ENCODE measurements at places on chromosomes 5 and 9. TPM values are rescaled to one million over a fixed set of nuclear protein-coding genes. Genes with fewer than 3 reads are reported as not detected.

The SLC6A18 gene
- not detected for total RNA-seq

DNA sequence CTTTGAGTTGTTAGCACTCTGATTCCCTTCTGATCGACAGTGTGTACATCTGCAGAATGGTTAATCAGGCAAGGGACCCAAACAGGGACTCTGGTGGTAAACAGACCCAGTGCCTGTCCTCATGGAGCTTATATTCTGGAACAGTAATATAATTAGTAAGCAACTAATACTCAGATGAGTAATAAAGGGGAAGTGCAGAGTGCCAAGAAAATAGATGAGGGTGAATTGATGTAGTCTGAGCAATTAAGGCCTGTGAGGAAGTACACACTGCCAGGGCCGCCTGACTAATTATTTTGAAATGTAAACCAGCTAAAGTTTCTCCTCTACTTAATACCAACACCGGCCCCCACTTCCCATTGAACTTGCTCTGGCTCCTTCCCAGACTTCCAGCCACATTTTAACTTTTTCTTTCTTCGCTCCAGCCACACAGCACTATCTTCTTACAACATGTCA lies 4.2 kb downstream of the DHX29 start:
- peak; percentile 21 for DNase-seq

The ANKRD31 gene
- total RNA-seq = 0.21 TPM

GRCh38 chr9:94085062-94085639 lies 887 bp downstream of the PTPDC1 start:
- peak; percentile 43 for DNase-seq

DNA sequence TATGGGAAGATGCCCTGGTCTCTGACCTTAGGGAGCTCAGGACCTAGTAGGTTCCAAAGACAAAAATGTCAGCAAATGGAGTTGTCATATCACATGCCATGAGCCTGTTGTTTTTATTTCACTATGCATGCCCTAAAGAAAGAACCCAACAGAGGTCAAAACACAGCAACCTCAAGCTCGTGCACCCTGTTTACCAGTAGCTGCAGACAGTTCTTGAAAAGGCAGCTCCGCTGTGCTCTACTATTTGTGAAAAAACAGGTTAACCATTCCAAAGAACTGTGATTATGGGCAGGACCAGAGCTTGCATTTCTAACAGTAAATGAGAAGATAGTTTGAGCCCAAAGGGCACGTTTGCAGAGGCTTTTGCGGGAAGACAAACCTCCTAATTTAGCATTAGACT lies 22.8 kb downstream of the ITK start:
- DNase-seq = no peak

DNA sequence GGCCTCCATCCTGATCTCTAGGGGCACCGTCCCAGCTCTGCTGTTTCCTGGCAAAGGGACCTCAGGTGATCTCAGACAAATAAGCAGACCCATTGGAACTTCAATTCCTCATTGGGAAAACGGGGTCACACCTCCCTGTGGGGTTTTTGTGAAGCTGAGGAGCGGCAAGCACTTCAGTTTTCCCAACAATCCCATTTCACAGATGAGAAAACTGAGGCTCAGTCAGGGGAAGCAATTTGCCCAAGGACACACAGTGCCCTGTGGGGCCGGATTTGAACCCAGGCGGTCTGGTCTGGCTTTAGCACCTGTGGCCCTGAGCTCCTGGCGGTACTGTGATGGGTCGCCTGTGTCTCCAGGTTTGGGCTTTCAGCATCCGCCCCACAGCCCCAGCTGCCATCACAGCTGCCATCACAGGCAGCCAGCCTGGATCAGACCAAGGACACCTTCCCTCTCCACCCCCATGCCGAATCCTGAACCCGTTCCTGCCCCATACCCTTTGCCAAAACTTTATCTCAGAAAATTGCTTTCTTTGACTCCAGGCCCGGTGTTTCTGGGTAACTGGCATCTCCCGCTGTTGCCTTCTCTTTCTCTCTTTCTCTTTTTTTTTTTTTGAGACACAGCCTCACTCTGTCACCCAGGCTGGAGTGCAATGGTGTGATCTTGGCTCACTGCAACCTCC lies 26.4 kb downstream of the NCS1 start:
- no peak for DNase-seq

The ACTBL2 gene
- total RNA-seq = 1.5 TPM

The FBLL1 gene
- 0.84 TPM for total RNA-seq

DNA sequence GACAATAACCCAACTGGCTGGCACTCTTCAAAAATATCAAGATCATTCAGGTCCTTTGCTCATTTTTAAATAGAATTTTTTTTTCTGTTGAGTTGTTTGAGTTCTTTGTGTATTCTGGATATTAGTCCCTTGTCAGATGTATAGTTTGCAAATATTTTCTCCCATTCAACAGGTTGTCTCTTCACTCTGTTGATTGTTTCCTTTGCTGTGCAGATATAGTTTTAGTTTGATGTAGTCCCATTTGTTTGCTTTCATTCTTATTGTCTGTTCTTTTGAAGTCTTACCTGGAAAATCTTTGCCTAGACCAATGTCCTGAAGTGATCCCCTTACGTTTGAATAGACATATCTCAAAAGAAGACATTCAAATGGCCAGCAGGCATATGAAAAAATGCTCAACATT lies 22.8 kb downstream of the PTTG1 start:
- no peak for DNase-seq

DNA sequence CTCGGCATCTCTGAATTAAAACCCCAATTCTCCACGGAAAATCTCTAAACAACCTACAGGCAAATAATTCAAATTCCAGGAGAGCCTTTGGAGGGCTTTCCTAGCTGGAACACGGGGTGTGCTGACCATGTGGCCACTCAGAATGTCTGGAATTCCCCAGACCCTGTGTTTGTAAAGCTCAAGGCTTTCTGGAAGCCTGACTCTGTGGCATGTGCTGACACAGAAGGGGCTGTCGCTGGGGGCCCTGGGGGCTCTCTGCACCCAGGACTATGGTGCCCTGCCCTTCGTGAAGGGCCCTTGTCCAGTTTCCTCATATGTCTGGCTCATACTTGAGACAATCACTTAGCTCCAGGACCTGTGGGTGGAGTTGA lies 29.0 kb upstream of the BOD1 start:
- DNase-seq = peak; percentile 35

- DNase-seq = peak; percentile 5
Observed at GRCh38 chr9:134226221-134226930, 62.0 kb upstream of the RNU6ATAC start.

The PRR16 gene
- total RNA-seq = 1.0 TPM

- DNase-seq = no peak
Observed at GRCh38 chr9:111955048-111955447, 58.4 kb downstream of the UGCG start.

GRCh38 chr5:68046445-68046844 lies 169.1 kb upstream of the PIK3R1 start:
- peak; percentile 96 for DNase-seq

DNA sequence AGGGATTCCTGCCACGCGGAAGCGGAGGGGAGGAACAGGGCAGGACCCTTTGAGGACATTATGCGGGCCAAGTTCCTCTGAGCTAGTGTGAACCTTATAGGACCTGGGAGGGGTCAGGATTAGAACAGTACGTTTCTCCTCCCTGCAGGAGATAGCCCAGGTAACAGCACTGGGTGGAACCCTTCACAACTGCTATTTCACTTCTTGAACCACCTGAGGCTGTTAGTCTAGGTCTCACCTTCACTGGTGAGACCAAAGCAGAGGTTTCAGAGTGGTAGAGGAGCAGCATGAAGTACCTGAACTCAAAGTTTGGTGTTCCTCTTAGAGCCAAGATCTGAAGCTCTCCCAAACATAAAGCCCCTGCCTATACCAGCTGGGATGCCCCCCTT lies 832 bp downstream of the EIF4EBP3 start:
- DNase-seq = no peak

- DNase-seq = no peak
Observed at GRCh38 chr5:77210091-77210963, at the start of gene PDE8B. Gene PDE8B, plus strand, starts transcription at chr5:77210680. Its CDS starts 246 bp downstream, at chr5:77210926.

GRCh38 chr5:173296737-173297676 lies 31.2 kb downstream of the STC2 start:
- DNase-seq = no peak

DNA sequence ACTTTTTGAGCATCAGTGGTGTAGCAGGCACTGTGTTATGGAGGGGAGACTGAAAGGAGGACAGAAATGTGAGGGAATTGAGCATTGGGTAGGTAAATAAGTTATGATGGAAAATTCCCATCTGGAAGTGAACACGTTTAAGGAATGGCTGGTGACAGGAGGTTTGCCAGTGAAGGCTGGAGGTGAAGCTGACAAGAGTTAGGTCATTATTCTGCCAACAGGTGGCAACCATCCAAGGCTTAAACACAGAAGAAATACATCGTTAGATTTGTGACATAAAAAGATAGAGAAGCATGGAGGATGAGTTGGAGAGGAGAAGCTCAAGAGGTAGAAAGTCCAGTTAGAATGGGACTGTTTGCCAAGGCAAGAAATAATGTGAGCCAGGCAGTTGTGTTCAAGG lies 455.3 kb upstream of the SGCD start:
- DNase-seq = no peak

DNA sequence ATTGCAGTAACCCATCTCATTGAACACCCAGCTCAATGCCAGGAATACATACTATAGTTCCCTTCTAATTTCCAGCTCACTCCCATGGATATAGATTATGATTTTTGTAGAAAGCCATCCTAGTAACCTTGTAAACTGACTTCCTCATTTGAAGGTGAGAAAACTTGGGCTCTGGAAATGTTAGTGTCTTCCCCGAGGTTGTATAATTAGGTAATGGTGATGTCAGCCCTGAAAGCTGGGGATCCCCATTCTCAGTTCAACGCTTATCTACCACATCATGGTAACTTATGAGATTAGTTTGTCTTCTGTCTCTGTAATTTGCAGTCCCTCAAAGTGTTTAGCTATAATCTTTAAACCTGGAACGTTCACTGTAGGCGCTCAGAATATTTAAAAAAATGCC lies 34.6 kb upstream of the PTCH1 start:
- no peak for DNase-seq

The NUTM2F gene
- not detected for total RNA-seq

DNA sequence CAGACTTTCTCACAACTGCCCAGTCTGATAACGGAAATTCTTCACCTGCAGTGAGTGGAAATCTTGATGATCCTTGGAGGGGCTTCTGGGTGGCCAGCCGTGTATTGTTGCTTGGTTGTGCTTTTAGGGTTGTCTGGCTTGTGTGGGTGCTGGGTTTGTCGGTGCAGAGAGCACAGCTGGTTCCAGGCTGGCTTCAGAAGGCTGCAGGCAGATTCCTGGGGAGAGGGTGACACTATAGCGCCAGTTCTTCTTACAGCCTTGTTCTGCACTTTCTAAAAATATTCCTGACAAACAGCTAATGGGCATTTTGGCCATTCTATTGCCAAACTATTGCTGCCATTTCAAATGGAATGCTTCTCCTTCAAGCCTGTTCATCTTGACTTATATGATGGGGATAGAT lies 99.3 kb downstream of the PDZD2 start:
- DNase-seq = no peak

The STK32A gene
- total RNA-seq = 2.9 TPM

The VLDLR gene
- total RNA-seq = 28.5 TPM

DNA sequence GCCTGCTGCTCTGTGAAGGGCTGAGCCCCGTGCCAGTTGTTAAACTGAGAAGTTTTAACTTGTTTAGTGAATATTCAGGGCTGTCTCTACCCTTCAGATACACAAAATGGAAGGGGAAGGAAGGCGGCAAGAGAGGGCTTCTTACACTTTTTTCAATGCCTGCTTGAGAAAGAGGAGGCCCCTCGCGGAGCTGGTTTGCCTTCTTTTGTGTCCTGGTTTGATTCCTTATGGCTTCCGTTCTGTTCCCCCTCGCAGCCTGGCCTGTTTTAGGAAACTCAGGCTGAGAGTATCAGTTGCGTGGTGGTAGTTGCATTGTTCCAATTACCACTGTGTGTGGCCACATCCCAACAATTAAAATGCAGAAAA lies 1.0 kb downstream of the FAM53C start:
- DNase-seq = no peak

- DNase-seq = no peak
Observed at GRCh38 chr9:95719354-95719753, 156.1 kb upstream of the ERCC6L2 start.

DNA sequence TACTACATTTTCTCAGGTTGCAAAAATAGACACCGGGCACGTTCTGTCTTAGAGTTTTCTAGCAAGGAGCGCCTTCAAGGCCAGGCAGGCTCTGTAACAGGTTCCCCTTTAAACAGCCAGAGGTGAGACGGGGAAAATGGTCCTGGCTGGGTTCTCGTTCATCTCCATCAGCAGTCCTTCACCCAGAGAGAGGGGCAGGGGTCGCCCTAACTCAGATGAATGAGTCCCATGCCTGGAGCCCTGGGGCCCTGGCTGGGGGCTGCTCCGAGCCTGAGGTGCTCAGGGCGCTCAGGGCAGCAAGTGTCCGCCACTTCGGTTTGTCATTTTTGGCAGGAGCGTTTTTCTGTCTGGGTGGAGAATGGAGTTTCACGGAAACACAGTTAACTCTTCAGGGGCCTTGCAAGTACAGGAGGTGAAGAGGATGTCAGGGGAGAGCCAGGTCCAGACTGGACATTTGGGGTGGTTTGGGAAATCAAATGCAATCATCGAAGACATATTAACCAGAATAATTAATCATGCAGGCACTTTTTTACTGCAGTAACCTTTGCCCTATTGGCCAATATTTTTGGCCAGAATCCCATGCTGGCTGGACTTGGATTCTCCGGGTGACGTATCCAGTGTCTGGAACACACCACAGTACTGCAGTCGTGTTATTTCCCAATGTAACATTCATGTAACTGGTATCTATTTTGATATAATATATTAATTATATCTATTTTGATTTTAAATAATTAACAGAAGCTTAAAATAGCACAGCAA lies 2.9 kb downstream of the NTNG2 start:
- no peak for DNase-seq

The SPATA31E1 gene
- not detected for total RNA-seq

- DNase-seq = no peak
Observed at GRCh38 chr5:170861917-170862766, at the start of gene RANBP17. Gene RANBP17, plus strand, starts transcription at chr5:170862018.

The TOPORS gene
- total RNA-seq = 15.4 TPM

GRCh38 chr5:61941637-61942036 lies 364.4 kb upstream of the KIF2A start:
- no peak for DNase-seq

The GARNL3 gene
- 2.7 TPM for total RNA-seq

- peak; percentile 4 for DNase-seq
Observed at GRCh38 chr5:159339460-159339859, 9.2 kb upstream of the IL12B start.

The FAT2 gene
- 0.58 TPM for total RNA-seq

DNA sequence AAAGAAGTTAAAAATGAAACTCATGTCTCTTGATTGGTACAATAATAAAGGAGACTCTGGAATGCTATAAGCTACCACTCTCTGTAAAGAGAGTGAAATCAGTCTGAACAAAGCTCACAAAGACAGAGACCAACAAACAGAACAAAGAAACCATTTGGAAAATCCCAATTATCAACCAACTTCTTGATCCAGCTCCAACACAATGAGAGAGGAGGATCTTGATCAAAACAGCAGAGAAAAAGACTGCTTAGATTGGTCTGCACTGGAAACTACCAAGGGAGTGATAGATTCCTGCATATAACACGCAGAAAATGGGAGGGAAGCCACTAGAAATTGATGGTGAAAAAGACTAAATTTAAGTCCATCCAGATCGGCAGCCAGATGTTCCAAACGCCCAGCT lies 23.1 kb upstream of the RNF38 start:
- DNase-seq = no peak

The MCC gene
- 16.7 TPM for total RNA-seq

Data from kidney epithelial cell (primary cell).